Activated CD4-positive, alpha-beta T cell treated with anti-CD3 and anti-CD28 coated beads for 48 hours (primary cell): ENCODE measurements at places on chromosomes 5 and 9.
A peak's percentile ranks its signal among the peaks of the same experiment; 100 is the strongest.

GRCh38 chr9:129887334-129888292 lies 52.4 kb downstream of the USP20 start:
- peak; percentile 78 for DNase-seq

DNA sequence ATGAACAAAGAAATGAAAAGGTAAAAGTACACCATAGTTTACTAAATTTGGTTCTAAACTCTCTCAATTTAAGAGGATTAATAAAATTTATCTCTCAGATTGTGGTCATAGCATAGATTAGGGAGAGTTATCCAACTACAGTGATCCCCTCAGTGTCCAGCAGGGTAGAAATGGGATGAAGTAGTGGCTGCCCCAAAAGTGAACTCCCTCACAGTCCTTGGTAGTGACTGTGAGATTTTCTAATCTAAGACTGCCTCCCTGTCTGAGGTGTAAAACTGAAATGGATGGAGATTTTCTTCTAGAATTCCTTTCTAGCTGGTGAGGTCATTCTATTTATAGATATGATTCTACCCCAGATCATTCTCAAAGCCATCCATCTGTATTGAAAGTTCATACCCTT lies 455.5 kb downstream of the ACTL7B start:
- DNase-seq = no peak

DNA sequence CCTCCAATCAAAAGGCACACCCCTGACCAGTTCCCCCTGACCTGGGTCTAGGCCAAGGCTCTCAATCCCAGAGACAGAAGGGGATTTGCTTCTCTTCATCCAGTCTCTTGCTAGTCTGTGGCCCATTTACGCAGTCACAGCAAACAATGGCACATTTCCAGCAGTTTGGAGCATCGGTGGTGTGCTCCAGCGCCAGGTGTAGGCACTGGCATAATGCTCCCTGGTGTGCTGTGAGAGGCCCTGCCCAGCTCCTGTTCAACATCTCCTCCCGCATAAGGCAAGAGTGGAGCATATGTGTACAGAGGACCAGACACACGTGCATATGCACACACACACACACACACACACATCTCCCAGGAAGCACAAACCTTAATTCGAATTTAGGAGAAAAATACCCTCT lies 79.5 kb upstream of the ERCC6L2 start:
- DNase-seq = no peak

- DNase-seq = no peak
These were observed 353.1 kb downstream of the PTPRD start for GRCh38 chr9:10259668-10260067.

GRCh38 chr5:88890070-88890781 lies 7.2 kb upstream of the MEF2C start:
- no peak for DNase-seq

DNA sequence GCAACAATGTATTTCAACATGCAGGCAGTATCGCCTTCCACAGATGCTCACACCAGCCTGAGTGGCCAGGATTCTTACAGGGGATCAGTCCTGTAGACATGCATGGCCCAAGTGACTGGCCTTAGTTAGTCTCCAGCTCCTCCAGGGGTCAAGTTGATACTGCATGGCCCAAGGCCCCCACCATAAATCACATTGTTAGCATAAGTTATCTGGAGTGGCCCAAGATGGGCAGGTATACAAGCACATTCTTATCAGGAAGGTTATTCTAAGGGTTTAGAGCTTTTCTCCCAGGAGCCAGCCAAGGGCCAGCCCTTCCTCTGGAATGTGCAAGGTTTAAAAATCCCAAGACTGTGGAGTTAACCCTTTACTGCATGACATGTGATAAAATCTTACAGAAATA lies 230.9 kb upstream of the NFIL3 start:
- DNase-seq = no peak

- no peak for DNase-seq
These were observed 111.2 kb downstream of the EDIL3 start for GRCh38 chr5:84273517-84273883.

DNA sequence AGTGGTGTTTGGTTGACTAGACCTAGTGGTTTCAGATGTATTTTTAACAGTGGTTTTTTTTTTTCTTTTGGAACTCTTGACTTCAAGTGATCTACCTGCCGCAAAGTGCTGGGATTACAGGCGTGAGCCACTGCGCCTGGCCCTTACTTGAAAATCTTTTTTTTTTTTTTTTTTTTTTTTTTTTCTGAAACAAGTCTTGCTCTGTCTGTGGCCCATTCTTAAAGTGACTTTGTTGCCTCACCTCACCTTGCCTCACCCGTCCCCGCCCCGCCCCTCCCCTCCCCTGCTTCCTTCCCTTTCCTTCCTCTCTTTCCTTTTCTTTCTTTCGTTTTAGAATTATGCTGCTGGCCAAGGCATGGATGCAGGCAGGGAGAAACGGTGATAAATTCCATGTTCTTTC lies 26.0 kb downstream of the GPBP1 start:
- no peak for DNase-seq

- no peak for DNase-seq
These were observed 20.7 kb downstream of the CDC37L1 start for GRCh38 chr9:4700091-4700490.

- DNase-seq = no peak
These were observed 89.5 kb upstream of the TTC23L start for GRCh38 chr5:34749431-34749873.

- DNase-seq = peak; percentile 11
These were observed 286.5 kb downstream of the MAST4 start for GRCh38 chr5:66882606-66883227.

- no peak for DNase-seq
These were observed 126.1 kb downstream of the STARD4 start for GRCh38 chr5:111385970-111386831.

DNA sequence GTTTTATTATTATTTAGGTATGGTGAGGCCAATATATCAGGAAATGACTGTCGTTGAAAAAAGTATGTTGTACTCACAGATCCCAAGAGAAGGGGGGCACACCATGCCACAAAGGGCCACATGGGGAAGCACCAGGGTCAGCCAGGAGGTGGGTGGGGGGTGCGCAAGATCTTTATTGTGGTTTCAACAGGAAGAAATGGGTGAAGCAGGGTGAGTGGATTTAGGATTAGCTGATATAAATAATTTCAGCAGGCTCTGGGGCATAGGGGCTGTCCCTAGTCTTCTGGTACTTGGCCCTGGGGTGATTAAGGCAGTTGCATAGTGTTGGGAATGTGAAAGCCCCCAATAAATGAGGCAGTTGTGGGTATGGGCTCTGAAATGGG lies 8.6 kb downstream of the PDCD1LG2 start:
- peak; percentile 57 for DNase-seq

DNA sequence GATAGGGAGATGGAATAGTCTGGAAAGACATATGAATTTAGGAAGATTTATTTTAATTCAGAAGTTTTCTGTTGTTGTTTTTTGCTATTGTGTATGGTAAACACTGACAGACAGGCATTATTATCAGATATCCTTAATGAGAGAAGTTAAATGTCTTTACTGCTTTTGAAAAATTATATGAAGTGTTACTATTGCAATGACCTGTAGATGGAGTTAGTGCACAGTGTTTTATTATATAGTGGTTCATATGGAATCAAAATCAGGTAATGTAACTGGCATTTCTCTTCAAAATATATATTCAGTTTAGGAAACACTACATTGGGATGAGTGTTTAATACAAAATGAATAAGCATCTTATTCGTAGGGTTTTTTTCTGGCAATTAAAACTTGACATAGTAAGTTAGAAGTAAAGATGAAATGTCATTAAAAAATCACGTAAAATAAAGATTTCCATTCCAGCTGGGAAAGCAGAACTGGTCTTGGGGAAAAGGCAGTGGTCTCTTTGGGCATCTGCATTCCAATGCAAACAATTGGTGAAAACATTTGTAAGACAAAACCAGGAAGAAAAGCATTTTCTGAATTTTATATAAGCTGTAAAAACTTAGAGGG lies 3.9 kb downstream of the GABRA1 start:
- DNase-seq = no peak

GRCh38 chr5:168327994-168328393 lies 36.5 kb downstream of the WWC1 start:
- no peak for DNase-seq

DNA sequence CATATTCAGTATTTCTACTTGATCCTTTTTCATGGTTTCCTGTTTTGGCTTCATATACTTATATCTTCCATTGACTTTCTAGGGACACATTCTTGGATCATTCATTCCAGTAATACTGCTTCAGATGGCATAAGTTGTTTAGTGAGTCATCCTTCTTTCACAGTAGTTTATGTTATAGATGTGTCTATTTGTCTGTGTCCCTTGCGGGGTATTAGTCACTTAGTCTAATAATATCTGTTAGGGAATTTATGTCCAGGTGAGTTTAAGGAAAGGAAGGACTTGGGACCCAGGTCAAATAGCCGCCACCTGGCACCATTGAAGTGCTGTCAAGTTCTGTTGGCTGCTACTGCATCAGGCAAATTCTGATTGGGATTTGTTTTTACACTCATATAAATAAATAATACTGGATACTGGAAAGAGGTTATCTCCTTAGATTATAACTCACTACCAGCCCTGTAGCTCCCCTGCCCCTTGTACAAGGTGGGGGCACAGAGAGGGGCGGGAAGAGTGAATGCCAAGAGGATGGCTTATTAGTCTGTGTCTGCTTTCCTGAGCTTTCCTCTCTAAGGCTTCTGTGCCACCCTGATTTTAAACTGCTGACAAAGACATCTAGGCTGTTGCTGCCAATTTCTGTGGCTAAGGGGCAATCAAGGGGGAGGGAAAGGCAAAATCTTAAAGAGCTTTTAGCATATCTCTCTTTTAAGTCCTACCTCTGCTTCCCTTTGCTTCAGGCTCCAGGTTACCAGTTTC lies 64.9 kb downstream of the CDC42SE2 start:
- DNase-seq = no peak

DNA sequence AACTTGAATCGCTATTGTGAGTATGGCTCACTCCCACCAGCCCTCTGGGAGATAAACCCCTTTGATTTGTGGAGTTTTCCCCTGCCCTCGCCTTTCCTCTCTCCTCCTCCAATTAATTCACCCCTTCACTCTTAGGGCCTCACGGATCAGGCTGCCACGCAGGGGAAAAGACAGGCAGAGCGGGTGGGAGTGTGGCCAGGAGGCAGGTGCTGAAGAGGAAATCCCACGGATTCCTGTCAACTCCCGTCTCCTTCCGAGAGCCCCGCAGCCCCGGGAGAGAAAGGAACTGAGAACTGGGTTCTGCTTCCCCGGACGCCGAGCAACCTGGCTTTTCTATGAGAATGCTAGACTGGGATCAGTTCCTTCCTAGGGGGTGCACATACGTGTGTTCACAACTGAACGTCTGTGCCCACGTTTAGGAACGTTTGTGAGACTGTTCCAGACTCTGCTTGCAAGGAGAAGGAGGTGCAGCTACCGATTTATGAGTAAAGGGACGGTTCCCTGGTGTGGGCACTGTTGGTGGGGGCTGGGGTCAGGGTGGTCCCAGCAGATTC lies 314.5 kb upstream of the TLE4 start:
- DNase-seq = no peak

GRCh38 chr5:153831973-153832372 lies 206.7 kb downstream of the FAM114A2 start:
- DNase-seq = no peak

- no peak for DNase-seq
These were observed 330.1 kb downstream of the NDUFS4 start for GRCh38 chr5:53890490-53890889.

GRCh38 chr9:131744720-131745201 lies 4.9 kb upstream of the RAPGEF1 start:
- no peak for DNase-seq

DNA sequence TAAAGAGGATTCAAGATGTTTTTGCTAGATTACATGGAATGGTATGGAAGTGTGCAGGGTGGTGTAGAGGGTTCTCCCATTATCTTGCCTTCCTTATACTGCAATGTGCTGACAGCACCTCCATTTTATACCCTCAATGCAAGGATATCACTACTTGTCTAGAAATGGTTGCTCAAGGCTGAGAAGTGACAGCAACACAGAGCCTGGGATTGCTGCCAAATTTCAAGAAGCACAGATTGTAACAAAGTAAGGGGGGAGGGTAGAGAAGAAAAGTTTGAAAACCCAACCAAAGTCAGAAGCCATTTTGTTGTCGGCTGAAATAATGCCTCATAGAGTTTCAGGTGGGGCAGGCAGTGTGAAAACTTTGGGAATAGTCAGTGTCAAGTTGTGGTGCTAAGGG lies 29.8 kb downstream of the PCDHAC2 start:
- DNase-seq = no peak

DNA sequence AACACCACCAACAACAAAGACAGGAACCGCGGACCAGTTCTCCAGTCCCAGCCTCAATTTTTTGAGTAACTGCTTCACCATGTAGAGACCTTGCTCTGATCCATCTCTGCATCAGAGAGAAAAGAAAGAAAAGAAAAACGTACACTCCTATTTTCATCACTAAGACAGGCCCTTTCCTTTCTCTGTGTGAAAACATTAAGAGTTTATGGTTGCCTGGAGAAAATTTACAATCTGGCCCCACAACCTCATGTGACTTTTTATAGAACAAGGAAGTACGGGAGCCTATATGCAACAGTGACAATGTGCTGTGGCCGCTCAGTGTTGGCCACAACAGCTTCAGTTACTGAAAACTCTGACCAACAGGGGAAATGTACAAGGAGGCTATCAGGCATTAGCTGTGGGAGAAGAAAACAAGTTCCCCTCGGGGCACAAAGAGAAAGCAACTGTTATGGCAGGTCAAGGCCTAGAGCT lies 272.9 kb upstream of the PTGER4 start:
- peak; percentile 20 for DNase-seq

GRCh38 chr9:120440791-120441190 lies 139.2 kb downstream of the CDK5RAP2 start:
- no peak for DNase-seq

GRCh38 chr5:4883360-4883759 lies 256.8 kb upstream of the ADAMTS16 start:
- no peak for DNase-seq

DNA sequence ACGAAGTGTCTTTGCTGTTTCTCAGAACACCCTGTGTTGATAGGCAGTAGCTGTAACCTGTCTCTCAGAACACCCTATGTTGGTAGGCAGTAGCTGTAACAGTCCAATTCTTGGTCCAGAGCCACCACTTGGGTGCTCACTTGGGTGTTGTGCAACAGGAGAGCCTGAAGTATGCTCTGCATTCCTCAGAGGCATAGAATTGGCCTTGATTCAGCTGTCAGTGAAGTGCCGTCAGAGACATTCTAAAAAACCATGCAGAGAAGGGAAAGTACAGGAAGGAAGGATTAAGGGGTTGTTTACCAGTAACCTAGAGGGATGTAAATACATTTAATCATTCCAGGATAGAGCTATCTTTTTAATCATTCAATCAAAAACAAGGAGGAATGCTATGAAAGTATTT lies 231.2 kb downstream of the ARRDC3 start:
- DNase-seq = no peak

DNA sequence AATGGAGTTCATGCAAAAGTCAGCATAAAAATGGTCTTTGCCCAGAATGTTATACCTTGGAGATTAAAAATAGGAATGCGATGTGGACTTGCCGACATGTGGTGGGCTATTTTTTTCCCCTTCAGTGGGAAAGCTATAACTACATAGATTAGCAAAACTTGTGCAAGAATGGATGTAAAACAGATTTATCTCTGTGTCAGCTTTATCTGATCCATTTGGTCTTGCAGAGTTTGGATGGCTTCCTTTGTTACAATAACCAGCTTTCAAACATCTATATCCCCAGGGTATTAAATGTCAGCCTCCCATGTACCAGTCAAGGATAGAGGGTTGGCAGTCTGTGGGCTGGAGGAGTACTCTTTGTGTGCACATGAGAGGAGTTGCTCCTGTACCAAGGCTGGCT lies 284.9 kb downstream of the TMEM38B start:
- no peak for DNase-seq

- DNase-seq = no peak
These were observed 113.4 kb downstream of the GADD45G start for GRCh38 chr9:89718176-89718575.
